ENCODE measurements at places on chromosomes 3 and 15. TPM values are rescaled to one million over a fixed set of nuclear protein-coding genes. Genes with fewer than 3 reads are reported as not detected.

Gene ZPLD1
- 0.89 TPM for polyA plus RNA-seq

Gene HHLA2
- 16.3 TPM for polyA plus RNA-seq

Gene SLC26A6
- 27.4 TPM for polyA plus RNA-seq

Gene CP
- polyA plus RNA-seq: 0.33 TPM

Gene CSTA
- polyA plus RNA-seq: 0.31 TPM

Gene IL5RA
- polyA plus RNA-seq: 0.48 TPM

Gene IMPG2
- 0.66 TPM for polyA plus RNA-seq

Gene SH2D7
- 1.2 TPM for polyA plus RNA-seq

Gene GABRR3
- polyA plus RNA-seq: 0.06 TPM

GRCh38 chr15:99250001-99250400 lies 620 bp upstream of the TTC23 start:
- DNase-seq: no peak

GRCh38 chr3:152635389-152635788 lies 199.5 kb upstream of the P2RY1 start:
- DNase-seq: no peak

GRCh38 chr3:13213490-13213889 lies 140.3 kb upstream of the IQSEC1 start:
- DNase-seq: no peak

DNA sequence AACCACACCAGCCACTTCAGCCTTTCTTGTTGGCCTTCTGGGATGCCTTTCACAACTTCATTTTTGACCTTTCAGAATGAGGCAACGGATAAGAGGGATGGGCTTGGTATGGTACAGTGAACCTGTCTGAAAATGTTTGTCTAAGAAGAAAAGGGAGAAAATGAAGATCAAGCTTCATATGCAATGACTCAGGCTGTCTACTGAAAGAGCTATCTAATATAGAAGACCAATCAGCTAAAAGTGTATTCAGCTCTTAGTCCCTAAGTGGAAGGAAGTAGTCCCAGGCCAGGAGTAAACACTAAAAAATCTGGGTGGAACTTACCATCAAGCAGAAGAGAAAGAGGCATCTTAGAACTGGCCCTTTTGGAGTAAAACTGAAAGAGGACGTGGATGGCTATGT lies 12.2 kb upstream of the UPK1B start:
- DNase-seq: no peak

DNA sequence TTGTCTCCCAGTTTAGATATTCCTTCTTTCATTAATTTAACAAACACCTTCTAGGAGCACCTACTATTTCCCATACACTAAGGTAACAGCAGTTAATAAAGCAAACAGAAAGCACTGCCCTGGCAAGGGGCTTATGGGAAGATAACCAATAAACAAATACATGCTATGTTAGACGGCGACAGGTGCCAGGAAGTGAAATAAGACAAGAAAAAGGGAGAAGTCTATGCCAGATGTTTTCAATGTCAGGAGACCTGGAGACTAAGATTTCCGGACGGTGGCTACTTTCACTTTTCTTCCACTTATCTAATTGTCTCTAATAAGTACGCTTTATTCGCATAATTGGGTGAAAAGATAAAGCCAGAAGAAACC lies 32.5 kb upstream of the ZNF445 start:
- DNase-seq: peak; percentile 14

GRCh38 chr3:16124636-16125035 lies 49.8 kb upstream of the GALNT15 start:
- DNase-seq: no peak

GRCh38 chr3:41794748-41795589 lies 166.9 kb downstream of the ULK4 start:
- no peak for DNase-seq

GRCh38 chr3:125140011-125140817 lies 72.3 kb downstream of the SLC12A8 start:
- no peak for DNase-seq

- no peak for DNase-seq
These were observed 5.5 kb downstream of the UBE3A start for GRCh38 chr15:25433118-25433865.

DNA sequence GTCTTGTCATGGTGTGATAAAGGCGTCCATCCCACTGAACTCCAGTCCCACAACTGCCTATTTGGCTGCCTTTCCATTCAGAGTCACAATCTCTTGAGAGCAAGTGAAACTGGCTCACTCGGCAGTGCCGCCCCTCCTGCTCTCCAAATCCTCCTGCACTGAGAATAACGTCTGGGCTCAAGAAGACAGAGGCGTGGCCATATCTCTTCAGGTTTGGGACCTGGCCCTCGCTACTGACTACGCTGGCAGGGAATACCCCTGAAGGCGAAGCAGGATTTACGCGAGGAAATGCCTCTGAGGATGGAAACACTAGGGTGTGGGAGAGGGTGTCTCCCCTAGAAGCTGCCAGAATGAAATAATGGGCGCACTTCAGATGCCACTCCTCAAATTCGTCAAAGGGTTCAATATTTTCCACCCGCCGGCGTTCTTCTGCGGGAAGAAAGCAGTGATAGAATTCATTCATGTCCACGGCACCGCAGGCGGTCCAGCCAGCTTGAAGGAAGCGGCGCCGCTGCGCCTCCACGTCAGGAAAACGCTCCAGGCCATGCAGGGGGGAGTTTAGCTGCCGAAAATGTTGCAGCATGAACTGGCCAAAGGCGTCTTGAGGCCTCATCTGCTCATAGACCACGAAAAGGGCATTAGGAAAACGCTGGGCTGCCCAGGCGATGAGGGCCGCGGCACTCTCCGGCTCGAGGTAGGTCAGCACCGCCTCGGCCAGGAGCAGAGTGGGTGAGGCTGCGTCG lies 985 bp downstream of the LCMT2 start:
- DNase-seq: peak; percentile 20

All from renal pelvis (tissue), 12 donors.